ENCODE measurements at places on chromosomes 1 and 21.

GRCh38 chr1:193709607-193710006 is 523.2 kb upstream of the B3GALT2 start:
- H3K36me3 ChIP-seq: no peaks in the 10 kb centered on the region
- no peak overlapping the region for H3K27ac ChIP-seq
- no peak overlapping the region for H3K4me3 ChIP-seq
- H3K4me1 ChIP-seq: no peaks in the 10 kb centered on the region
- no peak for DNase-seq
- no peaks in the 10 kb centered on the region for H3K27me3 ChIP-seq

DNA sequence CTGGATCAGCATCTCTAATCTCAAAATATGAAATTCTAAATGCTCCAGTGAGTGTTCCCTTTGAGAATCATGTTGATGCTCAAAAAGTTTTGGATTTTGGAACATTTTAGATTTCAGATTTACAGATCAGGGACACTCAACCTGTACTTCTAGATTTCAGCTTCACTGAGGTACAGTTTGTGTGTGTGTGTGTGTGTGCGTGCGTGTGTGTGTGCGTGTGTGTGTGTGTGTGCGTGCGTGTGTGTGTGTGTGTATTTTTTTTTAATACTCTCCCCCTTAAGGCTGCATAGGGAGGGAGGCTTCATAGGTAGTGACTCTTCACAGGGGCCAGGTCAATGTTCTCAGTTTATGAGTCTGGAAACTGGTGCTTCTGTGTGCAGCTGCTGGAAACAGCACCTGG is 77.5 kb downstream of the BRINP2 start:
- H3K4me1 ChIP-seq: no peaks in the 10 kb centered on the region
- H3K36me3 ChIP-seq: no peaks in the 10 kb centered on the region
- no peak for DNase-seq
- no peak overlapping the region for H3K4me3 ChIP-seq
- no peaks in the 10 kb centered on the region for H3K27me3 ChIP-seq

DNA sequence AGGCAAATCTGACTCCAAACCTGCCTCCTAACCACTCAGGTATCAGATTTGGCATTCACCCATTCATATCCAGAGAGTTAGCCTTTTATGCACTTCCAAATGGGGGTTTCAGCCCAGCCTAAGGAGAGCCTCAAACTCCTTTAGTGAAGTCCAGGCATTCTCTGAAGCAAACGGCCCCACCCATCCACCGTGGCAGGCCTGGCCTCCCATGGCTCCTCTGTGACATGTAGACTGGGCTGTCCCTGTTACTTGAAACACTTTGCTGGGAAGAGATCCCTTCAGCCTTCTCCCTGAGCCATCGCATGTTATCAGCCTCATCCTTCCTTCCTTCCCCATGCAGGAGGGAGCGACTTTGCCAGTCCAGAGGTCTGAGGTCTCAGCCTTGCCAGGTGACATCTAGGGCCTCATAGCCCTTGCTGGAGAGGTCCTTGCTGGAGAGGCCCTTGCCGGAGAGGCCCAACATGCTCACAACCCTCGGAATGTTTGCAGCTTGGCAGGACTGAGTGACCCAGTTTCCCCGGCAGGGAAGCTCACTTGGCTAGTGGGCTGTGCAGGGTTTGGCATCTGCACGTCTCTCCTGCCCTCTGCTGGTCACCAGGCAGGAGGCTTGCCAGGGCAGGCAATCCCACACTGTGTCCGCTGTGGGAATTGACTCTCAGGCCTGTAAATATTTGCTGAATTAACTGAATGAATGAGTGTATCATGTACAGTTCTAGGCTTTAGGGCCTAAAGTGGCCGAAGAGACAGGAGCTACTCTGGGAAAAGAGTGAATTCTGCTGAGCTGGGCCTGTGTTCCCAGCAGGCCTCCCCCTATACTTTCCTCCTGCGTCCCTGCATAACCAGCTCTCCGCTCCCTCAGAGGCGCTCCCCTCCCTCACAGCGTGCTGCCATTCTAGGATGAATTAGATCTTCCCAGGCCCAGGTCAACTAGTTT is 26.7 kb upstream of the RBM15 start:
- H3K27me3 ChIP-seq: no peaks in the 10 kb centered on the region
- H3K27ac ChIP-seq: no peak overlapping the region
- no peak overlapping the region for H3K4me3 ChIP-seq
- H3K4me1 ChIP-seq: no peaks in the 10 kb centered on the region
- peak; percentile 85 for DNase-seq

DNA sequence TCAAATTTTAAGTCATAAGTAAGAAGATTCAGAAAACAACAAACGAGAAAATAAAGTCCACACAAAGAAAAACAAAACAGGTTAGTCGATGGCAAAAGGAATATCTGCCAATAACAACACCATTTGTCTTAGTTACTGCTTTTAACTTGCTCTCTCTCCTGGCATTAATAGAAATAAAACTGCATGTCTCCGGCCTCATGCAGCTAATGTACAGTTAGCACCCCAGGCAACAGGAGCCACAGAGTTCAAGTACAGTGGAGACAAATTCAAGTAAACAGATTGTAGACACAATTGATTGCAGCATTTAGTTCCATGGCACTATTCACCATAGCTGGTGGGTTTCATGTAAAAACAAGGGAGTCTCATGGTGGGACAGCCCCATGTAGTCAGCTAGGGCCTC is 33.5 kb downstream of the SUSD4 start:
- no peak overlapping the region for H3K27ac ChIP-seq
- peaks cover 10% of the 10 kb centered on the region for H3K4me1 ChIP-seq
- H3K27me3 ChIP-seq: no peaks in the 10 kb centered on the region
- H3K4me3 ChIP-seq: no peak overlapping the region

GRCh38 chr1:150534002-150534401 is 15.2 kb upstream of the ADAMTSL4 start:
- DNase-seq: no peak
- no peak overlapping the region for H3K4me3 ChIP-seq
- no peaks in the 10 kb centered on the region for H3K27me3 ChIP-seq
- H3K27ac ChIP-seq: no peak overlapping the region

DNA sequence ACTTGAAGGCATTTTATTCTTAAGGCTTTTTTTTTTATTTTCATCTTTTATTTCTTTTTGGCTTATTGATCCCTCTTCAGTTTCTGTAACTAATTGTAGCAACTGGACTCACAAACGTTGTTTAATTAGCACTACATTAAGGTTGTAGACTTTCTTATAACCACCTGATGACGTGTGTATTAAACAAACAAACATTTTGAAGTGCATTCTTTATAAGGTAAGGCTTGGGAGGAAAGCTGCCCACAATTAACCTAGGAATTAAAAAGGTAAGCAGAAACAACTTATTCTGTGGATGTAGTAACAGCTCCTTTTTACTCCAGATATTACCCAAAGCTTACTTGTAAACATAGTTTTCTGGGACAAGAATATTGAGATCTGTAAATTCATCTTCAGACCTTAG is 55.0 kb downstream of the CAMSAP2 start:
- no peak overlapping the region for H3K4me3 ChIP-seq
- H3K36me3 ChIP-seq: peaks cover 66% of the 10 kb centered on the region
- no peak for DNase-seq
- no peak overlapping the region for H3K27ac ChIP-seq
- H3K27me3 ChIP-seq: no peaks in the 10 kb centered on the region
- no peaks in the 10 kb centered on the region for H3K4me1 ChIP-seq

- H3K27me3 ChIP-seq: no peaks in the 10 kb centered on the region
- H3K27ac ChIP-seq: no peak overlapping the region
- no peak overlapping the region for H3K4me3 ChIP-seq
- no peaks in the 10 kb centered on the region for H3K36me3 ChIP-seq
- no peak for DNase-seq
Observed at GRCh38 chr21:37348664-37349063, 17.9 kb upstream of the DYRK1A start.

DNA sequence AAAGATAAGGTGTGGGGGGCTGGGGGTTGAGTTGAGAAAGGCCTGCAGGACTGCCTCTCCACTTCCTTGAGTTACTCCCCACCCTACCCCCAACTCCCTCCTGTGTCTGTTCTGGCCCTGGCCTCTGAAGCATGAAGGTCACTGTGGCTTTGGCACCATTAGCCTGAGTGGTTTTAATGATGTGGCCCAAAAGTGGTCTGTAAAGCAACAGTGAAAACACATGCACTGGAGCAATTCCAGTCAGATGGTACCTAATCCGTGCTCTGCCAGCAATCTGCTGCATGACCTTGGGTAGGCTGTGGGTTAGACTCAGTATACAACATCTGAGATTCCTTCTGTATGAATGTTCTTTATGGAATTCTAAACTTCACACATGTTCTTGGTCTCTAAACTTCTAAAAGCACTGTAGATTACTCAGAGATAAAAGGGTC is 86.5 kb upstream of the ATP1A1 start:
- H3K4me1 ChIP-seq: peaks cover 46% of the 10 kb centered on the region
- H3K27me3 ChIP-seq: no peaks in the 10 kb centered on the region
- no peak overlapping the region for H3K27ac ChIP-seq
- no peaks in the 10 kb centered on the region for H3K36me3 ChIP-seq
- no peak for DNase-seq
- no peak overlapping the region for H3K4me3 ChIP-seq

- peak; percentile 76 for DNase-seq
- no peaks in the 10 kb centered on the region for H3K36me3 ChIP-seq
- H3K27ac ChIP-seq: no peak overlapping the region
- H3K4me3 ChIP-seq: no peak overlapping the region
- peaks cover 10% of the 10 kb centered on the region for H3K4me1 ChIP-seq
Observed at GRCh38 chr1:24705260-24706073, 39.8 kb upstream of the CLIC4 start.

DNA sequence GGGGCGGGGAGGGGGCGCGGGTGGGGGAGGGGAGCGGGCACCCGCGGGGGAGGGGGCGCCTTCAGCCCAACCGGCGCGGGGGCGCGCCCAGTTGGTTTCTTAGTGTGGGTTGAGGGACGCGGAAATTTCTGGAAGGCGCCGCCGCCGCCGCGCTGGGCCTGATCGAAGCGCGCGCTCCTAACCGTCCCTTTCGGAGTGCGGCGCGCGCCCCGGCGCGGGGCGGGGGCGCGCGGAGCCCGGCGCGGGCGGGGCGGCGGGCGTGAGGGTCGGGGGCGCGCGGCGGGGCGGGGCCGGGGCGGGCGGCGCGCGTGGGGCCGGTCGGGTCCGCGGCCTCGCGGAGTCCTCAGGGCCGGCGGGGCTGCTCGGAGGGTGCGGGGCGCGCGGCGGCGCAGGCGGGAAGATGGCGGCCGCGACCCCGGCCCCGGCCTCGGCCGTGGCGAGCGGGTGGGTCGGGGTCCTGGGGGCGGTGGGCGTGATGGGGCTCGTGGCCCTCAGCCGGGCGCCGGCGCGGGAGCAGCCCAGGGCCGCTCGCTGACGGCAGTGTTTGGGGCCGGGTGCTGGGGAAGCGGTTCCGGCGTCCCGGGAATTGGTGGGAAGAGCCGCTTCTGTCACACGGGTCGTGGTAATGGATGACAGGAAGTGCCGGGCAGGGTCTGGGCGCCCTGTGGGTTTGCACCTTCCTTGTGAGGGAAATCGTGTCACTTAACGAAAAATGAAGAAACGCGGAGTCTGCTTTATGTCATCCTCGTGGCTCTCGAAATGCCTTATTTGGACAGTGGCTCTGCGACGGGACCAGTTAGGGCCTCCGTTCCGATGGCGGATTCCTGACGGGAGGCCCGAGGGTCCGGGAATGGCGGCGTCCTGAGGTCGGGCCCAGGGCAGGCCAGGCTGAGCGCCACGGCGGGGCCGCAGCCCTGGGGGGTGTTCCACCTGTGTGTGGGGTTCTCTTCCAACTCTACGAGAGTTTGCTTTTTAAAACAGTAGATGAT is 764 bp downstream of the PKNOX1 start:
- peaks cover 33% of the 10 kb centered on the region for H3K4me1 ChIP-seq
- peak; percentile 82 for DNase-seq
- no peaks in the 10 kb centered on the region for H3K27me3 ChIP-seq
- peak overlapping the region; percentile 86 for H3K4me3 ChIP-seq
- H3K36me3 ChIP-seq: peaks cover 7% of the 10 kb centered on the region

DNA sequence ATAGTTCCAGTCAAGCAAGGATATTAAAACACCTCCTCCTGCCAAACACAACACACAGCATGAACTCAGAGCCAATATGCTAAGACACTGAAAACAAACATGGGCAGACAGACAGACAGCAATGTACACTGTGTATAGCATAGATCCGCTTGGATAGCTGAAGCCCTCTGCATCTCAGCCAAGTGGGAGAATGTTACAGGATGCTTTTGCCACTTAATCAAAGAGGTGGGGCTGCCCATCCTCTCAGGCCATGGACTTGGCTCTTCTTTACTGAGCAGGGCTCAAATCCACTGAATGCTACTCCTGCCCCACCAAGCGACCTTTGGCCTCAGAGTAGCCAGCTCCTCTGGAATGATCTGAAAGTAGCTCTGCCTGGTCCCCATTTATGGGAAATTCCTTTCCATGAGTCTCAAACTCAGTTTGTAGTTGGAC is 64.7 kb upstream of the NGF start:
- no peaks in the 10 kb centered on the region for H3K36me3 ChIP-seq
- H3K4me1 ChIP-seq: no peaks in the 10 kb centered on the region
- no peaks in the 10 kb centered on the region for H3K27me3 ChIP-seq
- no peak overlapping the region for H3K4me3 ChIP-seq
- no peak overlapping the region for H3K27ac ChIP-seq

DNA sequence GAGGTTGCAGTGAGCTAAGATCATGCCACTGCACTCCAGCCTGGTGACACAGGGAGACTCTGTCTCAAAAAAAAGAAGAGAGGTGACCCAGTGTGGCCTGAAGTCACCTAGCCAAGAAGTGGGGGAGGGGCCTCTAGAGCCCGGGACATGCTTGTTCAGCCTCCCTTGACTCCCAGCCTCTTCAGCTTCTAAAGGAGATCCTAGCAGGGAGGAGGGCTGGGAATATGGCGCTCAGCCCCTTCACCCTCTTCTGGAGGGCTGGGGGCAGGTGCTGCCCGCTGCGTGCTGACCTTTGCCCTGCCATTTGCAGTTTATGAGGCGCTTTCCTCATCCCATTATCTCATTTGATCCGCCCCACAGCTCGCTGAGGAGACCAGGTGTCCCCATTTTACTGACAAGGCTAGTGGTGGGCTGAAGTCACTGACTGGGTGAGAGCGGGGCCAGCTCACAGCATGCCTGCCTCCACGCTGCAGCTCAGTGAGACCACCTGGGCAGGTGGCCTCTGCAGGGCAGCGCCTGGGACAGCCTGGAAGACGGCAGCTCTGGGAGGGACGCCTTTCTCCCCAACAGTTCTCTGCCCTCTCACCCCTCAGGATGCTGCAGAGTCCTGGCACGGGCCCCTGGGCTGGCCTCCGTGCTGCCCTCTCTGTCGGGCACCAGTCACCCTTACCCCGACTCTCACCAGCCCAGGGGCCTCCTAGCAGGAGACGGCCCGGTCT is 7.5 kb downstream of the ELF3 start:
- DNase-seq: no peak
- no peaks in the 10 kb centered on the region for H3K36me3 ChIP-seq
- H3K4me3 ChIP-seq: no peak overlapping the region
- H3K27me3 ChIP-seq: no peaks in the 10 kb centered on the region
- H3K27ac ChIP-seq: no peak overlapping the region

DNA sequence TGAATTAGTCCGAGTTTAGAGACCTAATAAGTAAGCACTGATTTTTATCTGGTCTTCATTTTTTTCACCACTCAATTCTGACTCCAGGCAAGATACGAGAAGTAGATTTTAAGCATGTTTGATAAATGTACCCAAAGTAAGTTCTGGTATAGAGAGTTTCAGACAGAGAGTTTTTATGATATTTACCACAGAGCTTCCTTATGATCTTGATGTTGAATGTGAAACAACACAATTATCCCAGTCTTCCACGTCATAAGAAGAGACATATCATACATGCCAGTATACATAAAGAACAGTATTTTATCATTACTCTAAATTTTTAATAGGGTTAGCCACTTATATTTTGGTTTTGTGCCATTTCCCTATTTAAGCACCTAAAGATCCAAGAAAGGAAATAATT is 7.8 kb upstream of the NCMAP start:
- H3K4me1 ChIP-seq: peaks cover 20% of the 10 kb centered on the region
- no peak overlapping the region for H3K27ac ChIP-seq
- H3K4me3 ChIP-seq: no peak overlapping the region
- H3K27me3 ChIP-seq: no peaks in the 10 kb centered on the region
- H3K36me3 ChIP-seq: no peaks in the 10 kb centered on the region
- no peak for DNase-seq

All from Karpas-422 (cell line).